ENCODE measurements at places on chromosomes 5 and 9.

- DNase-seq, result no peak
Observed at GRCh38 chr5:54902791-54903473, 82.5 kb downstream of the ESM1 start.

GRCh38 chr9:107328510-107328909 lies 45.4 kb downstream of the RAD23B start:
- no peak for DNase-seq

GRCh38 chr9:98894761-98895160 lies 48.9 kb upstream of the COL15A1 start:
- no peak for DNase-seq

- DNase-seq, result no peak
Observed at GRCh38 chr9:69519470-69520240, 152.5 kb downstream of the APBA1 start.

DNA sequence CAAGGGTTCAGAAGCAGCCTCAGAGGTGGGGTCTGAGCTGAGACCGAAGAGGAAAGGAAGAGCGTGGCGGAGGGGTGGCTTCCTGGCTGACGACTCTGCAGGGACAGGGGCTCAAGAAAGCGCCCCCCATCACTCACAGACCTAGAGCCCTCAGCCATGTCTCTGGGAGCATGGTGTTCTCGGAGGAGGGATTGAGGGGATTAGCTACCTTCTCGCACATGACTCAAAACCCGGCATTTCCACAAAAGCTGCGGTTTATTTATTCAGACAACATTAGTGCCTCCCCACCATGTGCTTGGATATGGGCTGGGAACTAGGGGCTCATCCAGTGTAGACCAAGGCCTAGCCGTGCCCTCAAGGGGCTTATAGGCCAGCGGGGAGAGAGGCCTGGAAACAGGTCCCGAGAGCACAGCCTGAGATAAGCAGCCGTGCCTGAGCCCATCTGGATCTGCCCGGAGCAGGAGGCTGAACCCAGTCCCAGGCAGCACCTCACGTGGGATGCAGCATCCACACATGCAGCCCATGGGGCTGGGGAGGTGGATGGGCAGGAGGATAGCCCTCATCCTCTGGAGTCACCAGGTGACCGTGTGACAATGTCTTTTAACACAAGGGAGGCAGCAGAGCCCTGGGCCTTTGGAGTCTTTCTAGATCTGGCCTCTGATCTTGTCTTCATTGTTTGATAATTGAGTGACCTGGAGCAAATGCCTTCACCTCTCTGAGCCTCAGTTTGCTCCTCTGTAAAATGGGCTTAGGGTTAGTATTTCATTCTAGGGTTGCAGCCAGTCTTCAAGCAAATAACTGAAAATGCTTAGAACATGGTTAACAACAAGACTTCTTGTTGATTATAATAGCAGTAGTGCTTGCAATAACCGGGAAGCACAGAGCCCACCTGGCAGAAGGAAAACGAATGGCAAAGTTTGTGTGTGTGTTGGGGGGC lies 878 bp upstream of the HMCN2 start:
- no peak for DNase-seq

DNA sequence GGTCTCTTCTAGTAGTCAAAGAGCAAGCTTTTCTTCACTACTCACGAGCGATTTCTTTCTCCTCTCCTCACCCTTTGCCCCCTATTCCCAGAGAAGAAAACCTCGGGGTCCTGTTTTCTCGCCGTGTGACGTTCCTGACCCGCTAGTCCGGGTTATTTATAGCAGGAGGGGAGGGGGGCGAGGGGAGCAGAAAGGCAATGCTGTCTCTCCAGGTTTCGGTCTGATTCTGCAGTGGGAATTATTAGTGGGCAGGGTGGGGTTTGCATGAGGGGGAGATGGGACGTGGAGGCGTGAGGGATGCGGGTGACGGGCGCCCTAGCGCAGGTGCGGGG lies 847 bp upstream of the GABRB2 start:
- DNase-seq, result no peak
